ENCODE measurements at places on chromosomes 1 and 21.

DNA sequence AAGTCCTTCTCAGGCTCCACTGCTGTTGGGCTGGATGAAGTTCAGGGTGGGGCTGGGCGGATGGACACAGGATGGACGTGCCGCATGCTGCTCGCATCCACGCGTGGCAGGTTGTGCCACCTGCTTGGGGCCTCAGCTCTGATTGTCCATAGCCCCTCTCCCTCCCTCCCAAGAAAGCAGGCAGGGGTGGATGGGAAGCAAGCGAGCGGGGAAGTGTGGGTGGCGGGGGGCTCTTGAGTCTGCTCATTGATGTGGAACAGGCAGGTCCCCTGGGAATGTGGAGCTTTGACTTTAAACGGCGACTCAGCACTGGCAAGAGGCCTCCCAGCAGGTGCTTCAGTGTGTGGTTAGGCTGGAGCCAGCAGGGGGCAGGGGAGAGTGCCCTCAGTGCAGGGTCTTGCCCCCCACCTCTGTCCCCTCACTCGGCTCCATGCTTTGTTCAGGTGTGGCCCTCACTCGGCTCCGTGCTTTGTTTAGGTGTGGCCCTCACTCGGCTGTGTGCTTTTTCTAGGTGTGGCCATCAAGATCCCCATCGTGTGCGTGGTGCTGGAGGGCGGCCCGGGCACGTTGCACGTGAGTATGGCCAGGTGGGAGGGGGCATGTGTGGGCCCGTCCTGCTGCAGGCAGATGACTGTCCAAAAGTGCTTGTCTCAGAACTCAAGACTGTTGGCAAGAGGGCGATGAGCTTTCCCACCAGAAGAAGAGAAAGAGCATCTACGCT, 23.9 kb downstream of the TRPM2 start:
- DNase-seq, result no peak

DNA sequence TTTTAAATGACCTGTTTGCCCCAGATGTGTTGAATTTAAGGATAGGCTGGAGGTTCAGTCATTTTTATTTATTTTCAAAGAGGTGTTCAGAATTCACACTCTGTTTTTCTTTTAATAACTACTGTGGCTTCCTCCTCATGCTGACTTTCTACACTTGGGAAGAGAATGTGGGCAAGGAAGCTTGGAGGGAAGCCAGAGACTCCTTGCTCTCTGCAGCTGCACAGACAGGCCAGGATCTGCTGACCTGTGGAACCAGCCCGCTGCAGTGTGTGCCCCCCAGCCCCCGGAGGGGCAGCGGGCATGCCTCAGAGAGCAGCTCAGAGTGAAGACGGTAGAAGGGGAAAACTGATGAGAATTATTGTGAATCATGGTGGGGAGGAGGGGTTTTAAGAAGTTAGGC, 16.9 kb downstream of the MGST3 start:
- no peak for DNase-seq

GRCh38 chr1:8745749-8746390, 71.6 kb downstream of the RERE start:
- DNase-seq, result no peak

- DNase-seq, result no peak
These were observed 33.4 kb downstream of the LRRC53 start for GRCh38 chr1:74478979-74479378.

DNA sequence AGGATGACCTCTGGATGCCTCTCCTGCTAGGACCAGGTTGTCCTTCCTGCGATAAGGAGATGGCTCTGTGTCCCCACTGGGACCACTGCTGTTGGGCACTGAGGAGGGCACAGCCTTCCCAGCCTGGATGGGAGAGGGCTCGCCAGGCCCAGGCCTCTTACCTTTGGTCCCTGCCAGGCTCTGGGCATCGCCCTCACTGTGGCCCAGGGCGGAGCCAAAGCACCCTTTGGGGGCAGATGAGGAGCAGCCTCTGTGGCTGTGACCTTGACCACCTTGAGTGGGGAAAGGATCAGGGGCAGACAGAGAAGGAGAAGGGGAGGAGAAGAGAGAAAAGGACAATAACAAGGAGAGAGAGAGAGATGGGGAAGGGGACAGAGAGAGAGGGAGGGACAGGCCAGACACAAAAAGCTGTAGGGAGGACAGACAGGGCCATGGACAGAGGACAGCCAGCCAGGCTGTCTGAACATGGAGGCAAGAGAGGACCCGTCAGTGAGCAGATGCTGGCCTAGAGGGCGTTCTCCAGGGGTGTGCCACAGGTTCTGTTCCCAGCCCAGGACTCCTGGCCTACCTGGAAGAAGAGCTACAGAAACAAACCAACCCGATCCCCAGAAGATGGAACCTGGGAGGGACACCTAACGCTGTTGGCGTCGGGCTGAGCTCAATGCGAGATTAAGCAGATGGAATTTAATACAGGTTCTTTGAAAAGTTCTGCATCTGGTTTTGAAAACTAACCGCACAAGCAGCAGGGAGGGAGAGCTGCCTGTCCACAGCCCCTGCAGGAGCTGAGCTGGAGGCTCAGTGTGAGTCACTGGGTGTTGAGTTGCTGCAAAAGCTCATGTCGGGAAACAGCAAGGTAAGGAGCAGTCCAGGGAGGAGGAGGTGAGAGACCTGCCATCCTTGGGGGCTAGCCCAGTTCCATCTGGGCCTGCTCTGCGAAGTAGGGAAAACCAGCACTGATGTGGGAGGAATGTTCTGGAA, 262.1 kb downstream of the PTPRU start:
- no peak for DNase-seq

- no peak for DNase-seq
These were observed 47.7 kb upstream of the GPR37L1 start for GRCh38 chr1:202074985-202075384.

DNA sequence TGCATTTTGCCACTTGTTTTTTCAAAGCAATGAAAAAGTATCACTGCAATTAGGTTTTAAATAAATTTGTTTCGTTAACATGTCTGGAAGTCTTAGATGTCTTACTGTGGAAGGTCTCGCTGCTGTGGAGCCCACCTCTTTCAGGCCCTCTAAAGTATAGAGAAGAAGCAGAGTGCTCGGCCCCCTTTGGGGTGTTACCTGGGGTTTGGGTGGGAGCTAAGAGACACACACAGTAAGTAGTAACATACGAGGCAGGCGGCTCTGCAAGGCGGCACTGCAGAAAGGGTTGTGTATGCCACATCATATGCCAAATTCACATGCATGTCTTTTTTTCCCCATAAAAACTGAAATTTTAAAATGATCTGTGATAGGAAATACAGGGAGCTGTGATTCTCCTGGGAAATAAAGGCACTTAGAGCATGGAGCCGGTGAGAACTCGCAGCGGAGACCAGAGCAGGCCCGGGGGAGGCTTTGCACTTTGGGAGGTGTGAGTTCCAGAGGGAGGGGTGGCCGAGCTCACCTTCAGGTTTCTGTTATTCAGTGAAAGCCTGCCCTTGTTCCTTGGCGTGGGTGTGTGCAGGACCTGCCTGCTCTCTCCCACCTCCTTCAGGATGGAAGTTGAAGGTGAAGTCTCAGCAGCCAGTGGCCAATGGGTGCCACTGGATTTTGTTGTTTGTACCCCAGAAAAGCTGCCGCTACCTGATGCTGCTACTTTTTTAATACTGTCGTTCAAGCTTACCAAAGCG, 35.7 kb upstream of the PWP2 start:
- DNase-seq, result no peak

DNA sequence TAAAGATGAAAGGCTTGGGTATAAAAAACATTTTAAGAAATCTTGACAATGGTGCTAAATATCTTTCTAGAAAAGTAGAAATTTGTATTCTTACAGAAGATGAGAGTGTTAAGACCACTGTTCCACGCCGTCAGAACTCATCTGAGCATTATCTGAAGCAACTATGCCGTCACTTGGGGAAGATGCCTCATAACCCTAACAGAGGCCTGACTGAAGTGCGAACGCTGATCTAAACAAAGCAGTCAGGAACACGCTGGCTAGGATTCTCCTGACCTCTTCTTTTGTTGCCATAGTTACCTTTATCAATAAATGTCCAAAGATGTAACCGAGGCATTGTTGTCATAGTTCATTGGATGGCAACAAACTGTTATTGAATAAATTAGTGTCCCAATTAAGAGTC, 612.4 kb downstream of the LTN1 start:
- DNase-seq, result no peak

- peak; percentile 13 for DNase-seq
These were observed 449 bp downstream of the EPS15 start for GRCh38 chr1:51518586-51519047.

- no peak for DNase-seq
These were observed 805 bp downstream of the ZNHIT6 start for GRCh38 chr1:85707267-85707989.

DNA sequence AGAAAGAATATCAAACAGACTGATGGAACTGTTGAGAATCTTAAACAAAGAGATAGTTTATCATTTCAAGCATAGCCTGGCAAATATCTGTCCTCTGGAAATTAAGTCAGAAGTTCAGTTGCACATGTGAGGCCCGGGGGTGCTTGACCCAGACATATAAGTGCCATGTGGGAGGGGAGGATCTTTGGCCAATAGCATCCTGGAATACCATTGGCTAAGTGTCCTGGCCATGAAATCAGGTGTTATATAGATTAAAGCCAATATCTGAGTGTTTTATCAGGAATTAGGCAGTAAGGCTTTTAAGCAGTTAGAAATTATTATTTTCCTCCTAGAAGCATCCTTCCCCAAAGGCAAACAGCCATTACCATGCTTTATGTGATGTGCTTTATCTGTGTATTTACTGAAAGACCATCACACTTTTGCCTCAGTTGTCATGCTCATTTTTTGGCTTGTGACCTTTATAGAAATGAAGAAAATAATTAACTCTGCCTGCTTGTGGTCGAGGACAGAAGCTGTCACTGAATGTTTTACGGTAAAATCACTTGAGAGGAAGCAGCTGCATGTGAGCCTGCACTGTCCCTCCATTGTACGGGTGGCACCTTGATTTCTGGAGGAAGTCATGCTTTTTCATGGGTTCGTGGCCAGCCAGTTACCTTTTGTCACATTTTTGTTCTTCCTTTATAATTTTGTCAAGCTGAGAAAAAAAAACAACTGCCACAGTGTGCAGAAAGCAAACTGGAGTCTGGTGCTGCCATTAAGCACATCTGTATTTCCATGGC, 259.9 kb upstream of the FMN2 start:
- peak; percentile 42 for DNase-seq

GRCh38 chr21:39088031-39088370, 95.2 kb downstream of the PSMG1 start:
- DNase-seq, result no peak

- no peak for DNase-seq
These were observed 15.3 kb downstream of the ADORA1 start for GRCh38 chr1:203142684-203143408.

GRCh38 chr1:93680420-93681100, 1.1 kb downstream of the BCAR3 start:
- DNase-seq, result no peak

DNA sequence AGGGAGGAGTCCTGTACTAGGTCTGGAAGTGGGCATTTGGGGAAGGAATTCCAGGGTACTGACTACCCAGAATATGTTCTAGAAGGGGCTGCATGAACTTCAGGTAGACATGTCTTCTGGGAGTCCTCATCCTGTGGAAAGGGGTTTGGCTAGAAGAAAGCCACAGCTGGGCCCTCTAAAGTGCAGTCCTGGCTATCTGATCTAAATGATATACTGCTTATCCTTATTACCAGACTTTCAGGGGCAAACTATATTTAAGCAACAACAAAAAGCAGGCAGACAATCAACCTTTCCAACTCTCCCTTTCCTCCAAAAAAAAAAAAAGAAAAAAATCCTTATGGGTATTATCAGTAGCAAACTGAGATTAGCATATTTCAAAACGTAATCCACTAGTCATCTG, 29.8 kb upstream of the GFI1 start:
- no peak for DNase-seq

GRCh38 chr1:11364170-11364569, 91.2 kb downstream of the UBIAD1 start:
- DNase-seq, result no peak

GRCh38 chr1:208781391-208782045, 537.3 kb upstream of the PLXNA2 start:
- DNase-seq, result no peak

DNA sequence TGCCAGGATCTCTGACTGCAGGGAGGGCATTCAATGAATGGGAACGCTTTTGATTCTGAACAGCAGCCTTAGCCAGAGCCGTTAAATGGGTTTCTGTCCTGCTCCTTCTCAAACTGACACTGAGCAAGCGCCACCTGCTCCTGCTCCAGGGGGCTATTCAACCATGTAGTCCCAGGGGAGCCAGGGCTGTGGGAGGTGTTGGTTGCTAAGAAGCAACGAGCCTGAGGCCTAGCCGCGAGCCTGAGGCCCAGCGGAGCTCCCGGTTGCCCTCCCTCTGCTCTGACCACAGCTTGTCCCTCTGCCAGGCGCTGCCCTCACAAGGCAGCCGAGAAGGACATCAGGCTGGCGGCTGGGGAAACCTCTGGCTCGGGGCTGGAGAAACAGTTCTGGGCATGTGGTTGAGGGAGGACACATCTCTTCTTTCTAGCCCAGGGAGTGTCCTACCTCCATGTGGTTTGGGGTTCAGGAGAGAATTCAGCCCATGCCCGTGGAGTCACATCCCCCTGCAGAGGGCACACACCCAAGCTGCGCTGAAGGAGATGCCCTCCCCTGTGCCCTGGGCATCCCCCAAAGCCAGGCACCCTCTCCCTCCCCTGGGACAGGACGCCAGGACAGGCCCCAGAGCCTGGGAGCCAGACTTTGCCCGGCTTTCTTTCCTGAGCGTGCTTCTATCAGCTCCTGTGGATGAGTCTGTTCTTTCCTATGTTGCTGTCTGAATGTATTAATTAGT, 18.0 kb downstream of the PCP4 start:
- DNase-seq, result no peak

GRCh38 chr1:223189903-223190724, 47.1 kb upstream of the TLR5 start:
- no peak for DNase-seq

All from KG1 (cell line).